NAMALWA (cell line): ENCODE measurements at places on chromosomes 6 and 20.

DNA sequence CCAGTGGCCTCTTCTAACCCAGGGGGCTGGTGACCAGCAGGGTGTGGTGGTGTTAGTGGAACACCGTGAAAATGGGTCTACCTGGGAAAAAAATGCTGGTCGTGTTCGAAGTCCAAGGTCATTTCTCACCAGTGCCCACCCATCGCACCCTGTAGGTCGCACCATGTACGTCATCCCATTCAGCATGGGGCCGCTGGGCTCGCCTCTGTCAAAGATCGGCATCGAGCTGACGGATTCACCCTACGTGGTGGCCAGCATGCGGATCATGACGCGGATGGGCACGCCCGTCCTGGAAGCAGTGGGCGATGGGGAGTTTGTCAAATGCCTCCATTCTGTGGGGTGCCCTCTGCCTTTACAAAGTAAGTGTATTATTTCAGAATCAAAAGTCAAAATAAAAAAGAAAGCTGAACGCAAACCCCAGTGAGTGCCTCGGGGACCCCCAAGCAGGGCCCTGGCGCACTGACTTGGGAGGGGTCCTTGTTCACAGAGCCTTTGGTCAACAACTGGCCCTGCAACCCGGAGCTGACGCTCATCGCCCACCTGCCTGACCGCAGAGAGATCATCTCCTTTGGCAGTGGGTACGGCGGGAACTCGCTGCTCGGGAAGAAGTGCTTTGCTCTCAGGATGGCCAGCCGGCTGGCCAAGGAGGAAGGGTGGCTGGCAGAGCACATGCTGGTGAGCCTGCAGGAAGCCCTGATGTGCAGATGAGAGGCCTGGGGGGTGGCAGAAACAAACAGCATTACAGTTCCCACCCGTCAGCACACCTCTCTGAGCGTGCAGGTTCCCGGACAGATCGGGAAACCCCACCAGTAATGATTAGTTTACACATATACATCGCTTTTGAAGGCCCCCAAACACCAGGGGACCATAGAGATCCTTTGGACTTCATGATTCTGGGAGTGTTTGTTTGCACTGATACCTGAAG lies 1.9 kb downstream of the PCK1 start:
- no peak for DNase-seq

DNA sequence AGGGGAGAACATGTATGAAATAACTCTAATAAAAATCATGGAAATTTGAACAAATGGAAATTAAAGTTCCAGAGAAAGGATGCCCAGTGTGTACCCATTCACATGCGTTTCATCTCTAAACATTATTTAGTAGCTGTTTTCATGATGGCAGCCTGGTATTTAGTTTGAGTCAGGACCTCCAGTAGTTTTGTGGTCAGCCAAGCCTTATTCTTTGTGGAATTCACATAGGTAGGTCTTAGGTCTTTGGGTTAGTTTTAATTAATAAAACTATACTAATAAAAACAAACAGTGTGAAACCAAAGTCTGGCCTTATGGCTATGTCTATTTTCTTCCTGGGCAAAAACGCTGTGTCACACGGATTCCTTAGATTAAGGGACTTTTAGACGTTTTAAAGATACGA lies 137.8 kb downstream of the FOXC1 start:
- DNase-seq = no peak

- no peak for DNase-seq
Measured at GRCh38 chr6:44356487-44356886, 14.0 kb downstream of the SPATS1 start.

GRCh38 chr6:37757381-37757780 lies 59.7 kb upstream of the MDGA1 start:
- no peak for DNase-seq

- DNase-seq = no peak
Measured at GRCh38 chr6:127868338-127868737, 32.5 kb downstream of the THEMIS start.

DNA sequence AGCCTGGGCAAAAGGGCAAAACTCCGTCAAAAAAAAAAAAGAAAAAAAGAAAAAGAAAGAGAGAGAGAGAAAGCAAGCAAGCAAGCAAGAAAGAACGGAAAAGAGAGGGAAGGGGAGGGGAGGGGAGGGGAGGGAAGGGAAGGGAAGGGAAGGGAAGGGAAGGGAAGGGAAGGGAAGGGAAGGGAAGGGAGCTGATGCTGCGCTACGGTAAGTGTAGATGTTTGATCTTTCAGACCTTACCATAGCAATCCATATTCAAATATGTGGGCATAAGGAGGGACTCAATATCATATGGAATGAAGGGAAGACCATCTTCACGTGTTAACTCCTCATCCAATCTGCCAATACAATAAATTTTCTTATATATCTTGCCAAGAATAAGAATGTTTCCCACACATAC lies 11.9 kb downstream of the DPPA5 start:
- DNase-seq = no peak

DNA sequence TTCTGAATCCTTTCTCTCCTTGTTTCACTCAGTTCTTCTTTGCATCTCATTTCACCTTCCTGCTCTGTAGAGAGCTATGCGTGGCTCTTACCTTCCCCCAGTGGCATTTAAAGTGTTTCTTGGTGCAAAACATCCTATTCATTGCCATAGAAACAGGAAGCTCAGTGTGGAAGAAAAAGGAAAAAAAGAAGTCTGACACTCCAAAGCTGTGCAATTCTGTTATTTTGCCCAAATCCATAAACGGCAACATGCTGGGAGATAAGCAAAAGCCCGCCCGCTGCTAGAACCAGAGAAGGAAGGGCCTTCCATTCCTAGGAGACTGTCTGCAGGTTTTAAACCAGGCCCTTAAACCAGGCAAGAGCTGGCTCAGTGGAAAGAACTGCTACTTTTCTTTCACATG lies 247.1 kb downstream of the HIVEP2 start:
- DNase-seq = no peak

DNA sequence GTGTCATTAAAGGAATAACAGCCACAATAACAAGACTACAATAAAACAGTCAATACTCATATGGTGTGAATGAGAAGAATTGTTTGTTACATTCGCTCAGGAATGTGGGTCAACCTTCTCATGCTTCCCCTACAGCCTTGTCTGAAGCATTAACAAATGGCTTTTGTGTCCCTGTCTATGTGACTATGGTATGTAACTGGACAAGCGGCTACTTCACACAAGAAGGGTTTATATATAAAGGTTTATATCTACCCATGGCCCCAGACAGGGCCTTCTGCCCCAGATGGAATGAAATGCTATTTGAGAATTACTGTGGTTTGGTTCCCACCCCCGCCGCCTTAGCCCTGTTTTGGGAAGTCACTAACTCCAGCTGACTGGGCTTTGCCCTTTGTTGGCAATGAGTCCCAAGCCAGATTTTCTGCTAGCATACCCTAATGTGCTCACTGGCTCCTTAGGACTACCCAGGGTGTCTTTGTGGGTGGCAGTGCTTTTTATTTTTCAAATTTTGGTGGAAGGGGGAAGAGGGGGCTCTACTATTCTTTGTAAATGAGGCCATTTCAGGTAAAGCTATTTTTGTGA lies 39.4 kb downstream of the TFAP2A start:
- DNase-seq = no peak

DNA sequence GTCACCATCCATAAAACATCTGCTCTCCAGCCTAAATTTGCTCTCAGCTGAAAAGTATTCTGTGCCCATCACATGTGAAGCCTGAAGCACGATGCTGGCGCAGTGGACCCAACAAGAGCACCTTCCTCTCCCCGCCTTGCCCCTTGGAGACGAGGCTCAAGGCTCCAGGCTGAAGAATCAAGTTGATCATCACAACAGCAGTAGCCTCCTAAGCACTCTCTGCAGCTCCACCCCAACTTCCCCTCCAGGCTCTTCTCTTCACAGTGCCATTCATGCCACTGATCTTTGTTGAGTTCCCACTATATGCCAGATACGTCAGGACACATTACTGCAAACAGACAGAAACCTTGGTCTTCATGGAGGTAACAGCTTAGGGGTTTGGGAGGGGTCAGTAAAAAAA lies 41.6 kb upstream of the ZNF217 start:
- DNase-seq = no peak

GRCh38 chr6:39938773-39939654 lies 4.8 kb upstream of the MOCS1 start:
- DNase-seq = no peak
